ENCODE measurements at places on chromosomes 7 and 10. TPM values are rescaled to one million over a fixed set of nuclear protein-coding genes. Genes with fewer than 3 reads are reported as not detected.

GRCh38 chr7:56229631-56230030 is 113.4 kb upstream of the NUPR2 start:
- no peak for DNase-seq

DNA sequence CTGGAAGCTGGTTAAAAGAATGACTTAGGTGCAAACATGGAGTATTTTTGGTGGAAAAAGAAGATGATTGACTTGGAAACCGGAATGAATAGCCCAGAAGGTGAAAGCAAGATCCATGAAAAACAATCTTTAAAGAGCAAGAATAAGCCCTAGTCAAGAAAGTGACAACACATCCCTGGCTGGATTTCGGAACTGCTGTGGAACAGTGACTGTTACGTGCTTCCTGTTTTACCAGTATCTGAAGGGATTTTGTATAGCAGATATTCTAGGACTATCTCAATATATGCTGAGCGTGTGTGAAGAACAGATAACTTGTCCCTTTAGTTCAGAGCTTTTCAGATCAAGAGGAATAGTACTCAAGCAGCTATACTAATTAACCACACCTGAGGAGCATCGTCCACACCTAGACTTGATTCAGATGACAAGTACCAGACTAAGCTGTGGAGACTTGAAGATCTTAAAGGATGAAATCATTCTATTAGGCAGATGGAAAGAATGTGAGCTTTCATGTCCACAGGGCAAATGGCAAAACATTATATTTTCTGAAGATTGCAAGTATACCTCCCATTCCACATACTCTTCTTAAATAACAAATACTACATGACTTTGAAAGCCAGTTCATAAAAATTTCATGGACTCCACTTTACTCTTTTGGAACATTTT is 11.5 kb upstream of the TES start:
- DNase-seq, result no peak

Gene NCF1
- 183 TPM for total RNA-seq

Gene ATG9B
- total RNA-seq, result 5.1 TPM

Gene SLC16A9
- not detected for total RNA-seq

Data from B cell (primary cell).